ENCODE measurements at places on chromosomes 11 and 22. TPM values are rescaled to one million over a fixed set of nuclear protein-coding genes. Genes with fewer than 3 reads are reported as not detected.

The SESN3 gene
- total RNA-seq: 1.1 TPM

The DDTL gene
- total RNA-seq: not detected

The PANX3 gene
- not detected for total RNA-seq

The CEP126 gene
- 0.07 TPM for total RNA-seq

The TUB gene
- total RNA-seq: 21.4 TPM

The ADM2 gene
- total RNA-seq: not detected

The CD6 gene
- total RNA-seq: not detected

The CDPF1 gene
- 38.4 TPM for total RNA-seq

The TMEM258 gene
- 41.4 TPM for total RNA-seq

The OR52I1 gene
- not detected for total RNA-seq

The BLID gene
- total RNA-seq: not detected
